Fibroblast of the aortic adventitia (primary cell): ENCODE measurements at places on chromosomes 6 and 20.

DNA sequence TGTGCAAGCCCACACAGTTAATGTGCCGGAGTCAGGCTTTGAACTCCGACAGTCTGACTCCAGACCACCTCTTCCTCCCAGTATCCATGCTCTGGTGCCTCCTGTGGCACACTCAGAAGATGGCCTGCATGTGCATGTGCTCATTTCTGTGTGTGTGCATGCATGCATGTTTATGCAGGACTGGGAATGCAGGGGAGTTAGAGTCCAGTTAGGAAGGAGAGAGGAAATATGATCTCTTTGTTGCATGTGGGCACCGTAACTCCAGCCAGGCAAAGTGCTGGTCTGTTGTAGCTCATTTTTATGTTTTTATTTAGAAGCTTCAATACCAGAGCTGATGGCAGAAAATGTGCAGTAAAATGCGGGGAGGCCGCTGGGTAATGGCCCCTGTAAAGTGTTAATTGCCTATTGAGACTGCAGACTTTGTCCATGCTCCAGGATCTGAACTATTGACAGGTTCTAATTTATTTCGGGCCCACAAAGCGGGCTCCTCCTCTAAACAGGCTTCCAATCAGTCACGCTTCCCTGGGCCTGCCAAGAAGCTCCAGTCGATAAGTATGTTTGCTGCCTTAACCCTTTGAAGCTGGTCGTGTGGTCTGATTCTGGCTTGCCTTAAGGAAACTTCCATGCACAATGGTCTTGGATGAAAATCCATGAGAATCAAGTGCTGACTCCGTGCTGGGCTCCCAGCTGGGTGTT, 248.3 kb downstream of the DHX35 start:
- DNase-seq, result no peak

GRCh38 chr6:52749556-52750152, 13.6 kb downstream of the GSTA2 start:
- DNase-seq, result no peak

GRCh38 chr20:59873409-59873808, 60.0 kb downstream of the SYCP2 start:
- DNase-seq, result no peak

DNA sequence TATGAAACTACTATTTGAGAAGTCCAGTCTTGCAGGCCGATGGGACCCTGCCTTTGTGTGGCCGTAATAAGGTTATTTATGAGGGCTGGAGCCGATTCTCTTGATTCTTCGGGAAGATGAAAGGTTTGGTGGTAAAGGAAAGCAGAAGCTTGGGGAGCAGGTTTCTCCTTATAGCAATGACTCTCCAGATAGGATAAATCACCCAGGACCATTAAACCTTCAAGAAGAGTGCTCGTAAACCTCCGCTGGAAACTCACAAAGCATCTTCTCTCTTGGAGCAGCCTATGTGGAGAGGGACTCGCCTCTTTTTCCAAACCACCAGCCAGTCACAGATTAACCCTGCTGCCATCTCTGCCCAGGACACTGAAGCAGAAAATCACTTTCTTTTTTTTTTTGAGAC, 69.6 kb upstream of the SALL4 start:
- DNase-seq, result no peak

GRCh38 chr6:15308435-15309213, 62.8 kb downstream of the JARID2 start:
- peak; percentile 59 for DNase-seq

GRCh38 chr6:28633445-28634215, 107.9 kb downstream of the GPX5 start:
- no peak for DNase-seq

- DNase-seq, result peak; percentile 91
Measured at GRCh38 chr6:2714111-2714895, 36.4 kb downstream of the MYLK4 start.
